HTR-8/SVneo (cell line): ENCODE measurements at places on chromosomes 3 and 15.

- no peak for DNase-seq
These were observed 298.2 kb downstream of the UBE2E2 start for GRCh38 chr3:23501201-23501802.

DNA sequence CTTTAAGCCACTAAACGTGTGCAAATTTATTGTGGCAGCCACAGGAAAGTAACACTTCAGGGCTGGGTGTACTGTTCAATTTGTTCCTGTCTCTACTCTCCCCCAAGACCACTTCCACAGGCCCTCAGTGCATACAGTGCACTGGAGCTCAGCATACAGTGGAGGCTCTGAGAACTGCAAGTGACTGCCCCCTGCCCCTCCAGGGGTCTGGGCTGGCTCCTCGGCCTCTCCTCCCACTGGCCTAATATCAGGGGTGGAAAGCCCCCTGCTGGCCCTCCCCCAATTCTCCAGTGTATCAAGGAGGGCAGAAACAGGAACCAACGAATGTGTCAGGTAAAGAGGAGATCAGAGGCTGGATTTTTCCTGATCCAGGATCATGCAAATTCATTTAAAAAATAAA lies 19.9 kb upstream of the HEG1 start:
- DNase-seq = no peak

DNA sequence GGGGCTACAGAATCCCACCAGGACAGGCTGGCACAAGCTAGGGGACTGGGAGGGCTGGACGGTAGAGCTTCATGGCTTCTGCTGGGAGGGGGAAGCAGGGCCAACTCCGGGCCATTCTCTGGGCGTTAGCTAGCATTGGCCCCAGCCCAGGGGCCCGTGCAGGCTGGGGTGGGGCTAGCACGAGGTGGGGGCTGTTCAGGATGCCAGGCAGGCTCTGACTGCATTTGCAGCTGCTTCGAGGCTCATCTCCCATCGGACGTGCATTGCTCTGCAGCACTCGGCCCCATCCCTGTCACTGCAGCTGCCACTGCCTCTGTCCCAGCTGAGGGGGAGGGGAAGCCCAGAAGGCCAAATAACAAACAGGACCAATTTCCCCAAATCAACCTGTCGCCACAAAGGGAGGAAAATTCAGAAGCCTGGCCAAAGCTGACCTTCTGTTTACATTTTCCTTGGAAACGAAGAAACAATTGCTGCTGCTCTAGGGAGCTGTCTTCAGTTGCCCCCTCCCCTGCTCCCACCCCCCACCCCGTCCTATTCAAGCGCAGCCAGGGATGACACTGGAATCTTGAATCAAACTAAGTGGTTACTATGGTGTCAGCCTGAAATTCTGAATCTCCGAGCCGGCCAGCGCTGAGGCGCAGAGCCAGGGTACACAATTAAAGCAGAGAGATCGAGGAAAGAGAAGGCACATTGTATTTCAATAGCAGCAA lies 138.8 kb upstream of the PRR20G start:
- no peak for DNase-seq

DNA sequence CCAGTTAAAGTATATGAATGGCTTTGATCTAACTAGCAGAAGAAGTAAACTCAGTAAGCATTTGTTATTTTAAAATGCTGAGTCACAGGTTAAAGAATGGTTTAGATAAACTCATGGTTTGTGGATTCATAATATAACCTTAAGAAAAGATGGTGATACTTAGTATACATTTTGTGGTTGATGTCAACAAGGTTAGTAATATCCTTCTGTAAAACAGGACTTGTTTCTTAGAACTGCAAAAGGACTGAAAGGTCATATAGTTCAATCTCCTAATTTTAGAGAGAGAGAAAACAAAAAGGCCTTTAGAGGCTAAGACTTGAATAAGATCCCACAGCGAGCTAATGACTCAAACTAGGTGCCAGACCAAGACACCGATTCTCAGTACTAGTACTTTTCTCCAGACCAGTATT lies 50.0 kb downstream of the STRIT1 start:
- no peak for DNase-seq

DNA sequence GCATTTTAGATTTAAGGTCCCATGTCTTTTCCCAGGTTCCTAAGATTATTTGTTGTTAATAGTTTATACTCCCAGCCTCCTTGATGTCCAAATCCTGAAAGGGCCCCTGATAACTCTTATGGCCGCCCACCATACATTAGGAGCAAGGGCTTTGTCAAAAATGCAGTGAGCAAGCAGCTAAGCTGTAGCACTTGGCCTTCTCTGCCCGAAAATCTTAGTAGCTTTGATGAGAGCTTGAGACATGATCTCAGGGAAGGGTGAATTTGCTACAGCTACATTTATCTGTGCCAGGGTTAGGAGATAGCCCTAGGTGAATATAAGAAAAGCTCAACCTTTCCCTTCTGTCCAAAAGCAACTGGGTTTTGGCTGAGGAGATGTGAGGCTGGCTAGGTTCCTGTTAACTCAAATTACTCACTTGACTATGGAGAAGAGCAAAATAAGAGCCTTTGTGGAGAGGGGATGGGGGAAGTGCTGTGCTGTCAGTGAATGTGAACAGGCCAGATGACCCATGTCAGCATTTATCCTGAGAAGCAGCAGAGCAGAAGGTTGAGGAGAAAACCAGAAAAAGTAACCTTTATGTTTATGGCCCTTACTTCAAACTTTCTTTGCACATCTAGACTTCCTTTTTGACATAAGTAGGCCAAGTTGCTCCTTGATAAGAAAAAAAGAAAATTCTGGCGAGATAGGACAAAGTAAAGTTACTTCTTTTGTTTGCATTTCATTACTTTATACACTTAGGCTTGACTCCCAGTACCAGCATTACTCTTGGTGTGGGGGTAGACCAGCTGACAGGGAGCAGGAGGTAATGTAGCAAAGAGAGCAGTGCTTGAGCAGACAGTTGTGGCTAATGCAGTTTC lies 21.1 kb downstream of the MAPK6 start:
- no peak for DNase-seq

GRCh38 chr15:51706291-51706690 lies 25.0 kb downstream of the SCG3 start:
- no peak for DNase-seq

DNA sequence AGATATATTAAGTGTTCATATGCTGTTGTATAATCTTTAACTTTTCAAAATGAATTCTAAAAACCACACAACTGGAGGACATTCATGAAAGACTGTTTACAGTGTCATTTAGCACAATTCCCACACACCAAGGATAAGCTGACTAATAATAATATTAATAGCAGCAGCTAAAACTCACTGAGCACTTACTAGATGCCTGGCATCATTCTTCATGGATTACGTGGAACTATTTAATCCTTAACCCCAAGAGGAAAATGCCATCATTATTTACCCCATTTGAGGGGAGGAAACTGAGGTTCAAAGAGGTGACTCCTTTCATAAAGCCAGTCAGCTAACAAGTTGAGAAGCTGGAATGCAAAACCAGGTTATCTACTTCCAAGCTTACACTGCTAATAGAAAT lies 77.0 kb downstream of the TMEM108 start:
- no peak for DNase-seq

GRCh38 chr3:81936817-81937216 lies 175.4 kb upstream of the GBE1 start:
- DNase-seq = no peak

DNA sequence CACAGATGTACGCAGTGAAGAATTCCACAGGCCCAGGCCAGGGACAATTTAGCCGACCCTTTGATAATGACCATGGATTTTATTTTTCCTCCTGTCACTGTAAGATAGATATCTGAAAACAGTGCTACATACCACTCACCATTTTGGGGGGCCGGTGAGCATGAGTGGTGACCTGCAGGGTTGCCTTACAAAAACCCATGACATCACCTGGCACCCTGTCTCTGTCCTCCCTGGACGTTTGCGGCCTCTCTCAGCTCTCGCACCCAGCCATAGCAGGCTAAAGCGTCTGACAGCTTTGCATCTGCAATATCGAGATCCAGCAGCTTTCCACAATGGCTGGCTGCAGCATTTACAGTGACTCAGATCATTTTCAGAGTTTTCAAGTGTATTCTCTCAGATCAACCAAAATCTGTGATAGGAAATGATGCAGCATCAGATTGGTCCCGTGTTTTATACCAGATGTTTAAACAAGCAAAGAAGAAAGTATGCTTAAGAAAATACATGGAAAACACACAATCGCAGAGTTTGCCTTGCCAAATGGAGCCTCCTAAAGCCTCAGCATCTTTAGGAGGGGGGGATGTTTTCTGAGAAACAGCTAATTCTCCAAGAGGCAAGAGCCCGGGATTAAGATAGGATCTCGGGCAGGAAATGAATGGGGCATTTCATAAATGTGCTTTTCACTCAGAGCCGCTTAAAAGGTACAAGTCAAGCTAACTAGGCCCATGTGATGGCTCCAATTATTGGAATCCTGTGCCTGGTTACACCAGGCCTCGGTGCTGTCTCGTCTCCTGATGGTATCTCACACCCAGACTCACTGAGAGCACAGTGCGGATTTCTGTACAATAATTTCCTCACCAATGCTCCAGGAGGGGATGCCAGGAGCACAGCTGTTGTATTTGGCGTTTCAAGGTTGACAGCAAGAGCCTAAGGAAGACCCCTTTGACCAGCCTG lies 257.3 kb downstream of the XXYLT1 start:
- no peak for DNase-seq

- DNase-seq = no peak
These were observed 2.9 kb upstream of the FES start for GRCh38 chr15:90881181-90881977.
